Spleen (tissue), 13 donors: ENCODE measurements at places on chromosomes 12 and 14.

DNA sequence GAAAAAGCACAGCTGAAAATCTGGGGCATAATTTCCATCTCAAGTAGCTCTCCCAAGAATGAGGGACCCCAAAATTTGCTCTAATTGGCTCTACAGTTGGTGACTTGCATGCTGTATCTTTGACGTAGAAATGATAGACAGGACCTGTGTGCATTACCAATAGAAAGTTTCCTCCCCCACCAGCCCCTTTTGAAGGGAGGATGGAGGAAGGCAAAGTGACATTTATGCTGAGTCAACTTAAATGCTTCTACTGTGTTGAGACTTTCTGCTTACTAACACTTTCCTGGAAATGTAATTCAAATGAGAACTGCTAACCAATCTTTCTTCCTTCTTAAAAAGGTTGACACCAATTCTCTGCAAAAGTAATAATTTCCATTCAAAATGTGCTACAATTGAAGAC, 31.9 kb downstream of the TSPAN8 start:
- no peak for DNase-seq

GRCh38 chr14:64944041-64944440, 1.5 kb upstream of the GPX2 start:
- DNase-seq, result no peak

GRCh38 chr14:49703965-49704364, 11.0 kb downstream of the KLHDC1 start:
- no peak for DNase-seq

GRCh38 chr12:72738811-72739210, 466.6 kb downstream of the TRHDE start:
- no peak for DNase-seq

GRCh38 chr14:35046751-35047536, 872 bp downstream of the FAM177A1 start:
- DNase-seq, result no peak

GRCh38 chr12:24591079-24591626, 357.7 kb downstream of the BCAT1 start:
- no peak for DNase-seq

GRCh38 chr12:124668602-124669001, 101.2 kb upstream of the NCOR2 start:
- no peak for DNase-seq

GRCh38 chr12:122793685-122794106, 19.3 kb downstream of the CCDC62 start:
- DNase-seq, result no peak

- DNase-seq, result no peak
Observed at GRCh38 chr12:72057330-72057914, 118.8 kb downstream of the TPH2 start.
